C1 segment of cervical spinal cord (tissue), 14 donors: ENCODE measurements at places on chromosomes 6 and 20.

DNA sequence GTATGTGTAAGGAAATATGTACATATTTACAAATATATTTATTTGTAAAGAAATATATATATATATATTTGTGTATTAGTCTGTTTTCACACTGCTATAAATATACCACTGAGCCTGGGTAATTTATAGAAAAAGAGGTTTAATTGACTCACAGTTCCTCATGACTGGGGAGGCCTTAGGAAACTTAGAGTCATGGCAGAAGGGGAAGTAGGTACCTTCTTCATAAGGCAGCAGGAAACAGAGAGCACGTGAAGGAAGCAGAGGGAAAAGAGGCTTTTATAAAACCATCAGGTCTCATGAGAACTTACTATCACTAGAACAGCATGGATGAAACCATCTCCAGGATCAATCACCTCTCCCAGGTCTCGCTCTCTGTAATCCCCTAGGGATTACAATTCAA lies 644.5 kb upstream of the HS3ST5 start:
- no peak for DNase-seq

DNA sequence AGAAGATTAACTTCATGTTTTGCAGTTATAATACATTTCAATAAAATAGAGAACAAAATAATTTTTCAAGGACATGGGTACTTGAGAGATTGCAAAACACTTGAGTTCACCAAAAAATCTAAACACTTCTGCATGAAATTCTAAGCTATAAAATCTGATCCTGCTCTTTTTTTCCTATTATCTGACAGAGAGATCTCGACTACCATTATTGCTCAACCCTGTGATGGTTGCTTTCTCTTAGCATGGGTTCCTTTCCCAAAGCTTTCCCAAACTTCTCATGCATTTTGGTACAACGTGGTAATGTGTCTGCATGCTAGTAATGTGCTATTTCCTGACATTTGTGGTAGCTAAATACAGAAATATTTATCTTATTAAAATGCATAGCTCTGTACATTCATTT lies 1243.1 kb upstream of the ADGRB3 start:
- DNase-seq = no peak

GRCh38 chr20:53586640-53587039 lies 7.0 kb downstream of the ZNF217 start:
- DNase-seq = no peak

GRCh38 chr6:153698001-153698400 lies 341.0 kb upstream of the OPRM1 start:
- DNase-seq = no peak

DNA sequence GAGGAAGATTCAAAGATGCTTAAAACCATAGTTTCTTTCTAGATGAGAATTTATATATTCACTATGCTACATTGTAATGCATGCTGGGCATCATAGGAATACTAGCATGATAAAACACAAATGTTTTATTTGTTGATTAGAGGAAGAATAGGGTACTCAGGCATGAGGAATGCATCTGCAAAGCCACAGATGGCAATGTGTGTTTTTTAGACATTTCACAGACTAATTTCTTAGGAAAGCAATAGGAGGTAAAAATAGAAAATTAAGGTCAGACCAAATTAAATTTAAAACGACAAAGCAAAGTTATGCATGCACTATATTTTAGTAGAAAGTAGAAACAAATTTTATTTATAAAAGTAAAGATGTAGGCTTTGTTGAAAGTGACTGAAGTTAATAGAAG lies 2.1 kb downstream of the TTK start:
- no peak for DNase-seq

- no peak for DNase-seq
Measured at GRCh38 chr20:263701-264100, 6.2 kb downstream of the DEFB132 start.

DNA sequence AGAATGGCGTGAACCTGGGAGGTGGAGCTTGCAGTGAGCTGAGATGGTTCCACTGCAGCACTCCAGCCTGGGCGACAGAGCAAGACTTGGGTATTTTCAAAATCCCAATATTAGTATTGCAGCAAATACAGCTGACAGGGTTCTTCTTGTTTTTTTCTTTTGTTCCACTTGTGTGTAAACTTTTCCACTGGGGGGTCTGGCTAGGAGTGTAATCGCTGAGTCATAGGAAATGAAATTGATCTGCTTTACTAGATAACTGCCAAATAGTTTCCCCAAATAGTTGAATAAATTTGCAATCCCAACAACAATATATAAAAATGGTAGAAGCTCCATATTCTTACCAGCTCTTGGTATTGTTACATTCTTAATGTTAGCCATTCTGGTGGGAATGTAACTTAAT lies 526.0 kb upstream of the SOX4 start:
- no peak for DNase-seq

- DNase-seq = no peak
Measured at GRCh38 chr6:122285292-122285913, 114.0 kb upstream of the HSF2 start.

GRCh38 chr20:49676581-49677291 lies 36.9 kb downstream of the B4GALT5 start:
- DNase-seq = no peak

DNA sequence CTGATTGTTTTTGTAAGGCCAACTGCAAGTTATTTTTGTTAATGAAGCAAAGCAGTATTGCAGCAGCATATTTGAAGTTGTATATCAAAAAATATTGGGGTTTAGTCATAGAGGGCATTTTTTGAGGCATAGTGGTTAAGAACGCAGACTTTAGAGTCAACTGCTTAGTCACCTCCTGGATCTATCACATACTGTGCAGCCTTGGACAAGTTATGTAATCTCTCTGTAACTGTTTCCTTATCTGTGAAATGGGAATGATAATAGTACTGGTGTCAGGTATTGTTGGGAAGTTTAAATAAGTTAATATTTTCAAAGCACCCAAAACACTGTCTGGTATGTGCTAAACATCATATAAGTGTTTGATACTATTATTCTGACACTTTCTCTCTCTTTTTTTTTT lies 27.2 kb upstream of the EFHC1 start:
- DNase-seq = no peak

DNA sequence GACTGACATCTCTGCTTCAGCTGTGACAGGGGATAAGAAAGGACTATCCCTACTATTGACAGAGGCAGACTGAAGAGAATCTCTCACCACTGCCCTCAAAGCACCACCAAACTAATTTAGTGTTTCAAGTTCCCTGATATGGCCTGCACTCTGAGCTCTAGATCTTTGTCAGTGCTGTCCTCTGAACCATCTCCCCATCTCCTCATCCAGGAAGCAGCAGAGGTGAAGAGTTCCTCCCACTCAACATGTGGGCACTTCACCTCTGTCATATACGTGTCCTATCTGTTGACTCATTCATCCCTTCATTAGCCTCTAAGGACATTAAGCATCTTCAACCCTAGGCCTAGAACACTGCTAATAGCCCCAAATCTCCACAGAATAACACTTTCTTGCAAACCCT lies 14.1 kb downstream of the FAM210B start:
- DNase-seq = no peak

DNA sequence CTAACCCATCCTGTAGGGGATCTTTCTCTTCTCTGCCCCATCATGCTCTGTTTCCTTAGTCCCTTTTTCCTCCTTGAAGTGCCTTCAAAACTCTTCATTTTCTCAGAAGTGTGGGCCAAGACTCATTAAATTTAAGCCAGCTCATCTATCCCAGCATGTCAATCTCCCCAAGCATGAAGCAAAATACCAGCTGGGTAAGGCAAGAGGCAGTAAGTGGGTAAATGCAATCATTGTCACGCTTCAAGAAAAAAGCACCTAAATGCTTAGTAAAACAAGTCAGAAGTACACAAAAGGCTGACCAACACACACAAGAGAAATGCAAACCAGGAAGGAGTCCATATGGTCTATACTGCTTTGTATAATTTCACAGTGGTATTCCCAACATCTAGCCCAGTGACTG lies 61.5 kb downstream of the COL12A1 start:
- DNase-seq = no peak

GRCh38 chr6:108951351-108951953 lies 103.2 kb downstream of the ARMC2 start:
- no peak for DNase-seq

GRCh38 chr6:14306151-14306906 lies 188.8 kb downstream of the CD83 start:
- no peak for DNase-seq

GRCh38 chr20:12883507-12883885 lies 125.3 kb upstream of the SPTLC3 start:
- no peak for DNase-seq

- DNase-seq = no peak
Measured at GRCh38 chr20:62624325-62624690, 18.0 kb upstream of the SLCO4A1 start.

GRCh38 chr20:34023937-34024722 lies 30.4 kb downstream of the RALY start:
- no peak for DNase-seq

DNA sequence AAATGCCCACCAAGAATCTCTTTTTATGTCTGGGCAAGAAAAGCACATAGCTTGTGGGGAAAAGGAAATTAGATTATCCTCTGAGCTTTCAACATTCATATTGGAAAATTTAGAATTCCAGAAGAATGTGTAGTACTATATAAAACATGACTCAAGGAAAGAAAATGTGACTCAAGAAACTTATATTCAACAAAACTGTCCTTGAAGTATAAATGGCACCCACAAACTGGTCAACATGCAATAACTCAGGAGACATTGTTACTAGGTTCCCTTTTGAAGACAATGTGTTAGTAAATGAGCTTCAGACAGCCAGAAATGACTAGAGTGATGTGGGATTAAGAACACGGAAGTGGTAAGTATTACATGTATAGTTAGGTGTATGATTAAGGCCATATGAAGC lies 26.1 kb upstream of the TINAG start:
- DNase-seq = no peak

- DNase-seq = no peak
Measured at GRCh38 chr6:89792881-89793280, 26.7 kb downstream of the MDN1 start.

GRCh38 chr6:159726255-159726917 lies 920 bp upstream of the WTAP start:
- DNase-seq = no peak

DNA sequence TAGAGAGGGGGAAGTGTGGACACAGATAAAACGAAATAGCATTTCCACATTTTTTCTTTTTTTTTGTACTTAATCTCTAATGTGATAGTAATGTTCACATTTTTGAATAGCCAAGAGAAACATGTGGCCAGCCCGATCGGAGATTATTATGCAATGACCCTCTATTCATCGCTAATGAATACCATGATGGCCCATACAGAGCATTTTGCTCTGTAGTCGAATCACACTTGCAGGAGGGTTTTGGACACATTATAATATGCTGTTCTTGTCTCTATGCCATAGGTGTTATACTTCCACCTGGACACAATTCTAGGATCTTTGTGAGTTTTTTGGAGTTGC lies 60.1 kb downstream of the MTHFD1L start:
- DNase-seq = no peak

DNA sequence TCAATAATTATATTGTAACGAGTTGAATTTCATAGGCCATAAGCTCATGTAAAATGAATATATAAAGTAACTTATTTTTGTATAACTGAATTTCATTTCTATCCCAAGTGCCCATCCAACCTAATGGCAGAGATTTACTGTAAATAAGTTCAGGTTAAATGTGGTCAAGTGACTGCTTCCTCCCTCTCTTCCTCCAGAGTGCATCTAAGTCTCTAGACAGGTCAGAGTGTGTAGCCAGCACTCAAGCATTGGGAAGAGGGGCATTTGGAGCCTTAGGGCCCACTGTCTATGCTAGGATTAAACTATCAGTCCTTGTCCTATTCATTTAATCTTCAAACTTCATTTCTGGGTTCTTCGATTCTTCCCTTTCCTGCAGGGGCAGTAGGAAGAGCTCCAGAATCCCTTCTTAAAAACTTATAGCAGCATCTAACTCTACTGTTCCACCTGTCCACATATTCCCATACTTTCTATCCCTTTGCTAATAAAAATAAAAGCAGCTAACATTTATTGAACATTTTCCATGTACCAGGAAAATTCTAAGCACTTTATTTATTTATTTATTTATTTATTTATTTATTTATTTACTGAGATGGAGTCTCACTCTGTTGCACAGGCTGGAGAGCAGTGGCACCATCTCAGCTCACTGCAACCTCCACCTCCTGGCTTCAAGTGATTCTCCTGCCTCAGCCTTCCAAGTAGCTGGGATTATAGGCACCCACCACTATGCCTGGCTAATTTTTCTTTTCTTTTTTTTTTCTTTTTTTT lies 36.1 kb upstream of the TOP1 start:
- no peak for DNase-seq

- DNase-seq = no peak
Measured at GRCh38 chr6:58419321-58419720, 1101.9 kb downstream of the PRIM2 start.

DNA sequence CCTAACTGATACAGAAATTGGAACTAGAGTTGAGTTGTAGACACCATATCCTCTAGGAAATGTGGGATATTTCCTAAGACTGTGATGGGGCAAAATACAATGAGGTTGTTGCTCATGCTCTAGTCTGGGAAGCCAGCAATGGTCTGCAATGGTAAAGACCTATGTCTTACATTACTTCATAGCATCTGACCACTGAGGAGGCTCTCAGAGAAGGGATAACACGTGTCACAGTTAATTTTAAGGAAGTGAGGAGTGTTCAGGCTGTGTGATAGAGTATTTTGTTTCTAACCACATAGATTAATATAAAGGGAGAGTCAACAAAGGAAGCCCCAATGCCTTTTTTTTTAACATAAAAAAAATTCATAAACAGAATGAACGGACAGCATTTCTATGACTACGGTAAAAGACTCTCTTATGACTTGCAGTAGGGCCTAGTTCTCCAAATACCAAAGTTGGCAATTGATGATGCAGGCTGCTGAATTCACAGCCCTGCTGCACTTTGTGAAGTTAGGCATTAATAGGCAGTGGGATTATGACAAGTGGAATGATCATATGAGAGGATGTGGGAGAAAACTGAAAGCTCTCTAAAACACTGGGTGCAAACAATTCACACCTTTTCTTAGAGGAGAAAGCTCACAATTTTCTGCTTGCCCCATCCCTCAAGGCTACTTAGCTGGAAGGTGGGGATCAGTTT lies 13.7 kb downstream of the KCNS1 start:
- DNase-seq = no peak

DNA sequence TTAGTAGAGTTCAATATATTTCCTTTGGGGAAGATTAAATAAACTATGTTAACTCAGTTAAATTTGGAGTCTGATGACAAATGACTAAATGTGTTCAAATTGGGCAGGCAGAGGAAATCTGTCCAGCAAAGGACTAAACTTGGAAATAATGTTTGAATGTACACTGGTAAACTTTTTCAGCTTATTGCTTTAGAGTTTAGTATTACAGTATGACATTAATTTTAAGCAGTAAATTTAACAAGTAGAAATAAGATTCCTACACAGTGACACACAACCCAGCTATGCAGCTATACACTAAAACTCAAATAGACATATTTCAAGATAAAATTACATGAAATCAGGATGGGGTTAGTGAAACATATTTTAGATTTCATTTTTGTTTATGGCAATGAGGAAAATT lies 42.6 kb upstream of the HDGFL1 start:
- DNase-seq = no peak

GRCh38 chr20:444117-444516 lies 18.2 kb downstream of the TBC1D20 start:
- no peak for DNase-seq

GRCh38 chr6:133040094-133040802 lies 200.9 kb upstream of the EYA4 start:
- no peak for DNase-seq
